Smooth muscle cell of the coronary artery (primary cell): ENCODE measurements at places on chromosomes 5 and 9. TPM values are rescaled to one million over a fixed set of nuclear protein-coding genes. Genes with fewer than 3 reads are reported as not detected.

Gene GABRA6
- not detected in 2 replicates for total RNA-seq

Gene PCDHB13
- 0.59 and 0.75 TPM in 2 replicates for total RNA-seq

Gene MFAP3
- 25.7 and 60.3 TPM in 2 replicates for total RNA-seq

Gene COL15A1
- total RNA-seq = 18.2 and 130 TPM in 2 replicates

Gene LECT2
- total RNA-seq = not detected in 2 replicates
